ENCODE measurements at places on chromosomes 2 and 18.

GRCh38 chr2:17962876-17963275, 84.4 kb downstream of the KCNS3 start:
- no peak for DNase-seq

DNA sequence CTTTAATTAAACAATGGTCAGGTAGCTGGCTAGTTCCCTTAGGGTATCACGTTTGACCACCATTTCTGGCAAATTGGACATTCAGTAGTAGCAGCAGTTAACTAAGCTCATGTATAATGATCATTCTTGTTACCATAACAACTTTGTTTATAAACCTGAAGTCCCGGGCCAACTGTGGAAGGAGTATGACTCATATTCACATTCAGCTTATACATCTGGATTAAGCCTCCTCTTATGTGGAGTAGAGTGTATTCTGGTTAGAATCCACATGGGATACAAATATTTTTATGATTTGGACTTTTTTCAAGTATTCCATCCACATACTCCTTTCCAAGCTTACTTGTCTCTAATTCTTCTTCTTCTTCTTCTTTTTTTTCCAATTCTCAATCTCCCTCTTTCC, 70.3 kb upstream of the ZSWIM2 start:
- DNase-seq: no peak

DNA sequence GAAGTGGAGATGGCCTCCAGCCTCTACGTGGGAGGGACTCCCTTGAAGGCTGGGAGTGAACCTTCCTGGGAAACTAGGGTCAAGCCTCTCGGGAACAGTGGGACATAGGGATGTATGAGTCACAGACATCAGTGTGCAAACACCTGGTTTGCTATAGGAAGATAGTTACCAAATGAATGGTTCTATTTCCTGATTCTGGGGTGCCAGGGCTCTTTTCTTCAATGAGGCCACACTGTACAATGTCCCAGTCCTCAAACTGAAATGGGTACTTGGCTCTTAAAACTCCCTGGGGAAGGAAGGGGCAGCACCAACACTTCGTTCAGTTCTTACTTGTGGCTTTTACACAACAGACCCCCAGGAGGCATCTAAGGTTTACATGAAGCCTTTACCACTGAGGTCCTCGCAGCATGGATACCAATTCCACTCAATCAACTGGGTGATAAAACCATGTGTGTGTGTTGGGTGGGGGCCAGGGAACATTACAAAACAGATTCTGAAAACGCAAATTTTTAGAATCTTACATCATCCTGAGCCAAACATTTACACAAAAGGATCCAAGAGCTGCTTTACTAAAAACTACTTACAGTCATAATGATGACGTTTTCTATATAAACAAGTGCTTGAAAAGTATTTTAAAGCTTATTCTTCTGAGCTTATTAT, 10.4 kb downstream of the ERFE start:
- DNase-seq: no peak

GRCh38 chr2:219803294-219803693, 175.9 kb downstream of the SLC4A3 start:
- DNase-seq: no peak

DNA sequence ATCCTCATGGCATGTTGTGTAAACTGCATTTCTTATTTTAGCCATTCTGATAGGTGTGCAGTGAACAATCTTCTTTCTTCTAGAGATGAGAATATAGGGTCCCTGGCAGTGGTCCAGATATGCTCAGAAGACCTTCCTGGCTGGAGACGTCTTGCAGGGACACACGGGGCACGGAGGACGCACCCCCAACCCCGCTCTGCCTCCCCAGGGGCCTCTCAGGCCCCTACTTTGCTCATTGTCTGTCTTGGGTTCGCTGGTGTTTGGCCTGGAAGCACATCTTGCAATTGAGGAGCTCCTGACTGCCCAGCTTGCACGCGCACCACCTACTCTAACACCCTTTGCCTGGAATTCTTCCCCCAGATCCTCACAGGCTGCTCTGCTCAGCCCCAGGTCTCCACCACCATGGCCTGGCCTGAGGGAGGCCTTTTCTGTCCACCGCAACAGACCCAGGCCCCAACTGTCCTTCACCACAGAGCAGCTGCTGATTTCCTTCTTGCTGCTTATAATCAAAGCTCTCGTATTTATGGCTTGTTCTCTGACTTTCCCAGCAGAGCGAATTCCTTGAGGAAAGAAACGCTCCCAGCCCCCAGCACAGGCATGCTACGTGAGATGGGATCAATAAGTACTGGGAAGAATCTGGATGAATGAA, 295.9 kb upstream of the HDAC4 start:
- DNase-seq: no peak

DNA sequence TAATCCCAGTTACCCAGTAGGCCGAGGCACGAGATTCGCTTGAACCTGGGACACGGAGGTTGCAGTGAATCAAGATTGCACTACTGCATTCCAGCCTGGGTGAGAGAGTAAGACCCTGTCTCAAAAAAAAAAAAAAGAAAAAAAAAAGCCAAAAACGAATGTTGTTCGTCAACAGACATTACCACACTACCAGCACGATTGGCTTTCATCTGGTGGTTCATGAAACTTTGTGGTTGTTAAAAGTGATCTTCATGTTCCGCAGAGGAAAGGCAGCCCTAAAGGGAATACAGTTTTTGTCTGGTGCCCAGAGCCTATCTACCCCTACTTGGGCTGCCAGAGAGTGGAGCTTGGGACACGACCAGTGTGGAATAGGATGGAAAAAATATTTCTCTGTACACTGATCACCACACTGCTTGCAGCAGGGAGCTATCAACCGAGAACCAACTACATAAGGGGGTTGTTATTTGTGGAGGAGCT, 13.6 kb upstream of the CXCR4 start:
- no peak for DNase-seq

All from NCI-H1694 (cell line).